ENCODE measurements at places on chromosomes 4 and X.
A peak's percentile ranks its signal among the peaks of the same experiment; 100 is the strongest.

- DNase-seq: no peak
These were observed 1.9 kb upstream of the G3BP2 start for GRCh38 chr4:75675004-75675531.

GRCh38 chr4:141154725-141155124 is 21.5 kb upstream of the RNF150 start:
- DNase-seq: no peak

DNA sequence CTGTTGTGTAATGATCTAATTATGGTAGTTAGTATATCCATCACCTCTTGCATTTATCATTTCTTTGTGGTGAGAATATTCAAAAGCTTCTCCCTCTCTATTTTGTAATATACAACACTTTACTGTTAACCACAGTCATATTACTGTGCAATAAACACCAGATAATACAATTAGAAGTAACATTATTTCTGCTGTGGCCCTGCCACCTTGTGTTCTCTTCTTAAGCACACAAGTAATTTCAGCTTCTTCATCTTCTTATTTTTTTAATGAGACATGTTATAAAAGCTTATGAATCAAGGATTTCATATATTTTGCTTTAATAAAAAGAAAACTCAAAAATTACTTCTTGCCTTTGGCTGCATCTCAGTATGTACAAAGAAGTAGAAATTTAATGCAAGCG is 675.2 kb upstream of the INTU start:
- DNase-seq: peak; percentile 53

GRCh38 chr4:158170691-158171561 is 1.9 kb downstream of the GASK1B start:
- DNase-seq: no peak

- no peak for DNase-seq
These were observed 154.9 kb downstream of the NPFFR2 start for GRCh38 chr4:72186714-72187113.

DNA sequence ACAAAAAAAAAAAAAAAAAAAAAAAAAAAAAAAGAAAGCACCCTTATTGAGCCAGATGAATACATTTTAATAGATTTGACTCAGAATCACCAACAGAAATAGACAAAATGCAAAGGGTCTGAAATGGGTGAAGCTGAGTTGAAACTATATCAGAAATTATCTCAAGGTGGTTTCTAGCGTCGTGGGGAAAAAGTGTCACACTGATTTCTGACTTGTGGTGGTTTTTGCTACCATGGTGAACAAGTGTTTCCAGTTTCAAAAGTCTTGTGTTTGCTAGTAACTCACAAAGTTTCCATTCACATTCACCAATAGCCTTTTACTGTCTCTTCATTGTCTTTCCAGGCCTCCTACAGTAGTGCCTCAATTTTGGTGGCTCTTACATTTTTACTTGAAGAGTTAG is 135.5 kb downstream of the ARHGAP24 start:
- no peak for DNase-seq

DNA sequence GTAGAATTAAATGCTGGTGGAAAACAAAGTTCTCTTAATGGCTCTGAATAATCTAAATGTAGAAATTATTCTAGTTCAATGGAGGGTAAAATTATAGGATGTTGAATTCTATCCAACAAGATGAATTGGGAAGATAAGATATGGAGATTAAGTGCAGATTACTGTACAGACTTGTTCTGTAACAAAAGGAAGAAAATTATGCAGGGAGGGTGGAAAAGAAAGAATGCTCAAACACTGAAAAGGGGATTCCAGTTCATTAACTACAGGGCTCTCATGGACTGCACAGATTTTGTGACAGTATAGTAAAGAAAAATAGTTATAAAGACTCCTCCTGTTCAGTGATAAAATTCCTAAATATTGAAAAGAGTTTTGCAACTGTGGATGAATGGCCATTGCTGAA is 1794.0 kb upstream of the PCDH7 start:
- DNase-seq: no peak

- DNase-seq: no peak
These were observed 29.5 kb upstream of the NUP54 start for GRCh38 chr4:76177709-76178108.

DNA sequence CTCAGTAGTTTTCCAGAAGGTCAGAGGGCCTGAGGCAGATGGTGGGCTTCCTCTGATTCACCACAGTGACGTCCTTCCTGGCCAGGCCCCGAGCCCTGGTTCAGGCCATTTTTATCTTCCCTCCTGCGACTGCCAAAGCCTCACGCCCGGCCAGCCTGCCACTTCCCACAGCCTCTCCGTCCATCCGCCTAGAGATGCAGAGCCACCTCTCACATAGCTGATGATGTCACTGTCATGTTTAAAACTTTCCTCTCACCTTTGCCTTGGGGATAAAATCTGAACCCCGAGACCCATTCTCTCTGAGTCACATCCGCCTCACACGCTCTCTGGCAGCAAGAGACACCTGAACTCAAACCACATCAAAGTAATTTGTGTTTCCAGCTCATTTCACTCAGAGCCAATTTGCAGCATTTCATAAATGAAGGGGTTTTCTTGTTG is 175.3 kb downstream of the QDPR start:
- DNase-seq: no peak

GRCh38 chr4:124167602-124168001 is 544.9 kb downstream of the ANKRD50 start:
- DNase-seq: no peak

GRCh38 chr4:39204543-39204942 is 22.2 kb downstream of the WDR19 start:
- no peak for DNase-seq

DNA sequence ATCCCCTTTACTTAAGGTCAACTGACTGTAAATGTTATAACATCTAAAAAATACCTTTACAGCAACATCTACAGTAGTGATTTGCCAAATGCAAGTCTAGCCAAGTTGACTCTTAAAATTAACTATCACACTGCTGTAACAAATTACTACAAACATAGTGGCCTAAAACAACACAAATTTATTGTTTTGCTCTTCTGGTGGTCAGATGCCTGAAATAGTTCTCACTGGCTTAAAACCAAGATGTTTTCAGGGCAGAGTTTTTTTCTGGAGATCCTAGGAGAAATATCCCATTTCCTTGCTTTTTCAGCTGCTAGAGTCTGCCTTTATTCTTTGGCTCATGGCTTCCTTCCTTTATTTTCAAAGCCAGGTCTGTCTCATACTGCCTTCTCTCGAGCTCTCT is 120.5 kb downstream of the ADGRL3 start:
- DNase-seq: peak; percentile 52

DNA sequence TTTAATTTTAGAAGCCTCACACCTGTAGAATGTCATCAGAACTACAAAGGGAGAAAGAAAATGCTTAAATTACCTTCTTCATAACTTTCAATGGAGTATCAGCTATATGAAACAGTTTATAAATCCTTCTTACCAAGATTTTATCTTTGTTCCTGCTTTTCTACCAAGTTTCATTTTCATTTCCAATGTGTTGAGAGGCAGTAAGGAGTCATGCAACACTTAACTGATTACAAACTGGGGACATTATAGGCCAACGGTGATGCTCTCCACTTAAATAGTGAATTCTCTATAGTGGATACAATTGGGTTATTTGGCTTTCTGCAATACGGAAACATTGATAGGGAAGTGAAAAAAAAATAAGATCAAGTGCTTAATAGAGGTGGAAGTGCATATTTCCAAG is 145.2 kb upstream of the FTHL17 start:
- no peak for DNase-seq

DNA sequence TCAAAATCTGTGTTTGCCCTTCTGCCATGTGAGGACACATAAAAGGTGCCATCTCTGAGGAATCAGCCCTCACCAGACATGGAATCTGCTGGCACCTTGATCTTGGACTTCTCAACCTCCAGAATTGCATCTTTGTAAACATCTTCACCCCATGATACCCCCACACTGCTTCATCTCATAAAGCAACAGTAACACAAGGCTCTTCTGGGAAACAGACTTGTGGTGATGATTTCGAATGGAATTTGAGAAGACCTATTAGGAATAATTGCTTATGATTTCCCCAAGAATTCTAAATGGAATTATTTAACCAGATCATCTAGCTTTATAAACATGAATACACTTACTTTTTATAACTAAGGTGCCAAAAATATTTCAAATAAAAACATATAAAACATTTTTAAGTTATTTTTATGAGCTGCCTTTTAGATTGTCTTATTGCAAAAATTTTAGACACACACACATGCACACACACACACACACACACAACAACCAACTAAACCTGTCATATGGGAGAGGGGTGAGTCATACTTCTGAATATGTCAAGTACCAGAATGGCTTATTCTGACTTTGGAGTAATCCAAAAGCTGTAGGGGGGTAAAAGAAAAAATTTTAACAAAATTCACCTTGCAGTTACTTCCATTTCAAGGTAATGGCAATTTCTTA is 82.0 kb downstream of the USP46 start:
- peak; percentile 68 for DNase-seq

- peak; percentile 48 for DNase-seq
These were observed 28.1 kb downstream of the SLC25A43 start for GRCh38 chrX:119427024-119427794.
